Ascending aorta (tissue), 2 donors: ENCODE measurements at places on chromosomes 16 and 17.

DNA sequence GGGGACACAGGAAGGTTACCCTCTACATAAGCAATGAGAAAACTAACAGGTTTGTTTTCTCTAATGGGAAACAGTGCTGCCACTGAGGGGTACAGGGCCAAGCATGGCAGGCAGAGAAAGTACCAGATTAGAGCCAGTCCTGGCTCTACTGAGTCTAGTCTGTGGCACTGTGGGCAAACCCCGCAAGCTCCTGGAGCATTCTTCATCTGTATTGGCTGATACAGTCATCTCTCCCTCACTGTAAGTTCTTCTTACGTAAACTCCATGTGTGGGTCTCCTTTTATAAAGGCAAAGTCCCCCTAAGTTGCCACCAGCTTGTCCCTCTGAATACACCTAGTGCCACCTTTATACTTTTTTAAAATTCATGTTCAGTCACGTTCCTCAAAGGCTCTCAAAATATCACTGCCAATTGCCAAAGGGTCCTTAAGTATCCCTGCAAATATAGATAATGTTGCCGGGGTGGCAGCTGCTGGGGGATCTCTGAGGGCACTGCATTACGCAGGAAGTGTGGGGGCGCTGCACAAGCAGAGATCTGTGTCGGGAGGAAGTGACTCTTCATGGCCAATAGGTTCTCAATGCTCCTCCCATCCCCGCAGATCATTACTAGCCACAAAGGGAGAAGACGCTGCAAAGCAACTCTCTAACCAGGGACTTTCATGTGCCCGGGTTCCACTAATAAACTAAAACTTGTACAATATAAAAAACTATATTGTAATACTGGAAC lies 18.8 kb downstream of the XPO6 start:
- no peak for DNase-seq

DNA sequence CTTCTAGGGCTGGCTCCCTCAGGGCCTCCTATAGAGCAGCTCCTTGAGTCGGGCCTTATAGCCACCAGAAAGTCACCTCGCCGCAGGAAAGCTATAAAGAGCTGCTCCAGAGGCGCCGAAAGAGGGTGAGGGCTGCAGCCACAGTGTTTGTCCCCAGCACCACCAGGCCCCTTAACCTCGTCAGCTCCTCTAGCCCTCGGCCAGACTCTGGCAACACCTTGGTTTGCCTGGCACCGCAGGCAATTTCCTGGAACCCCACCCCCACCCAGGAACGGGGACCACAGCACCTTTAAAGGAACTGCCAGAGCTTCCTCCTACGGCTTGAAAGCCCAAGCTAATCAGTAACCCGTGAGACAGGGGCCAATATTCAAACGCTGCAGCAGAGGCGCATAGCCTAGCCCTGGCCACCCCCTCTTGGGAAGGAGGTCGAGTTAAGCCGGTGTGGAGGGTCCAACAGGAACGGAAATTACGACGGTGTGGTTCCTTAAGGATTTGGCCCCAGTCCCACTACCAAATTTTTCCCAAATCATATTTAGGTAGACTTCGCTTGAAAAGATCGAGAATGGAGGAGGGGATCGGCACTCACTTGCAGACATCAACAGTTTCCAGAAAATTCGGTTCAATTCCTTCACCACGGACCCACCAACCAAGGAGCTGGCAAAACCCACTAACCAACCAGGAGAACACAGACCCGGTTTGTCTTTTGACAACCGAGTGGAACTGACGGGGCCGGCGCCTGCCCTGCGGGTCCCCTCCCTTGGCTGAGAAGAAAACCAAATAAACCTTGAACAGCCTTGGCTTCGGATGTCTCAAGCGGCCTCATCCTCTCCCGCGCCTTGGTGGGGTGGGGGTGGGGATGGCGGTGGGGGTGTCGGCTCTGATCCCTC lies 3.0 kb downstream of the HOXB6 start:
- DNase-seq: no peak

- DNase-seq: no peak
Measured at GRCh38 chr16:49017501-49017900, 264.1 kb downstream of the CBLN1 start.

DNA sequence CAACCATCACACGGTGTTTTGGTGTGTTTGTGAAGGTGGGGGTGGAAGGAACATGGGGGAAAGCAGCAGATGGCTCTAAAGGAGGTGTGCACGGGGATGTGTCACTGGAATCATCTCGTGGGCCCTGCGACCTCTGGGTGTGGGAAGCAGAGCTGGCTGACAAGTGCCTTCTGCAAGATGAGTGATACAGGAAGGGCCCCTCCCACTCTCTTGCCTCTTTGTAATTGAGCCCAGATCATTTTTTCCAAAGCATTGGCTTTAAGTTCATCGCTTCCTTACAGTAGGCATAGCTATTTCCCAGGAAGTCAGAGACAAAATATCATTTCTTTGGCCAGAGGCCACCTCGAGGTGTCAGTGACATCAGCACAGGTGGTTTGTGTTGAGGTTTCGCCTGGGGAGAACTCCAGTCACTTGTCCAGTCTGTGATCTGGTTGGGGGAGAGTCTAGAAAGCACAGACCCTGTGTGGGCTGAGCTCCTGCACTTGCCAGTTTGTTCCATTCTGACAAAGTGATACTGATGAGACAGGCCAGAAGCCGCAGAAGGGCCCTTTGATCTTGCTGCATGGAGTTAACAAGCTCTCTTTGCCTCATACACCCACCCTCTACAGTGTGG lies 20.6 kb upstream of the SNTB2 start:
- DNase-seq: no peak

- DNase-seq: no peak
Measured at GRCh38 chr16:3971261-3971660, 90.7 kb upstream of the CREBBP start.

DNA sequence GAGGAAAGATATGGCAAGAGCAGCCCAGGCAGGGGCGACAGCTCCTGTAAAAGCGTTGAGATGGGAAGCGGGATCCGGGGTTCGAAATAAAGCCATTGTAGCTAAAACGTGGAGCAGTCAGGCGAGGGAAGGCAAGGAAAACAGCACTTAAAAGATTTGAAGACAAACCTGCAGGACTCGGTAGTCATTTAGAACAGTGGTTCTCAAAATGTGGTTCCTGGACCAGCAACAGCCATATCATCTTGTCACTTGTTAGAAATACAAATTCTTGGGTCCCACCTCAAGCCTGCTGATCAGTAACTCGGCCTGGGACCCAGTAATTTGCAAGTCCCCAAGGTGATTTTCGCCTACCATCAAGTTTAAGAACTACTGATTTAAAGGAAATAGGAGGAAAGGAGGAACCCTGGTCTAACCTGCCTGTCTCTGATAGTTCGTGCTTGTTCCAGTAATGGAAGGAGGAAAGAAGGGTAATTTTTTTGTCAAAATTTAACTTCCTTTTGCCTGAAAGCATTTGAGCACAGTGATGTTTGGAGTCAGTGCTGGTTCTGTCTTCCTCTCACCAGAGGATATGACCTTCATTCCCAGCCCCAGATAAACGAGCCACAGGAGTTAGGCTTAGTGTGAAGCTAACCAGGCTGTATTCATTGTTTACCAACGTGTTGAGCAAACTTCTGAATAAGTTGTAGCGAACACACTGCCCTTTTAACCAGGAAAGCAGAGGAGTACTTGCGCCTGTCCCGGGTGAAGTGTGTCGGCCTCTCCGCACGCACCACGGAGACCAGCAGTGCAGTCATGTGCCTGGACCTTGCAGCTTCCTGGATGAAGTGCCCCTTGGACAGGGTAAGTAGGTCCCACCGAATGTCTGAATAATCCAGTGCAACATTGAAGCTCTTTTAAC lies 1.1 kb downstream of the ORC6 start:
- DNase-seq: no peak

DNA sequence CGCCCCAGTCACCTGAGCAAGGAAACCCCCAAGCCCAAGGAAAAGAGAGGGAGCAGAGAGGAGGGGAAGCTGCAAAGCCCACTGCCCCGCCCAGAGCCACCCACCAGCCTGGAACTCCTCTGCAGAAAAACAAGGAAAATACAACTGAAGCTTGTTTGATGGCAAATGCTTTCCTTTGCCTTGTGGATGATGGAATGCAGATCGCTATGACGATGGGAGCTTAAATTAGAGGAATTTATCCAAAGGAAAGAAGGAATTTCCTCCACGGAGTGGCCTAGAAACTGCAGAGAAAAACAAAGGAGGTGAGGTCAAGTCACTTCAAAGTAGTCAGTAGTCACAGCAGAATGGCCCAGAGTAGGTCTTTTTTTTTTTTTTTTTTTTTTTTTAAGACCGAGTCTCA lies 31.5 kb upstream of the ASGR2 start:
- no peak for DNase-seq

DNA sequence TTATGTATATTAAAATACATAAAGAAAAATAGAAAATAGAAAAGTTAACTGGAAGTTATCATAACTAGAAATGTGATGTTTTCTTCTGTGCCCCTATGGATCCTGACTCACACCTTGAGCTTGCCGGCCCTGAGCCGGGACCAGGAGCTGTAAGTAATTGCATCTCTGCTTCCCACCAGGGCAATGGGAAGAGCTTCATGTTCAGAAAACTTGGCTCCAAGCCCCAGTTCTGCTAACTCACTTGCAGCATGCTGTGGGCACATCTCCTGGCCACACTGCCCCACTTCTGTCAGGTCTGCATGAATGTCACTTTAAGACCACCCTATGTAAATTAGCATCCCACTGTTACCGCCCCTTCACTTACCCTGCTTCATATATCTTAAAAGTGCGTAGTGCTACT lies 37.2 kb downstream of the GNAO1 start:
- DNase-seq: no peak

GRCh38 chr17:50046179-50046578 lies 9.7 kb upstream of the ITGA3 start:
- peak; percentile 62 for DNase-seq

- DNase-seq: no peak
Measured at GRCh38 chr16:73093146-73094144, 45.5 kb upstream of the ZFHX3 start.

GRCh38 chr17:42530952-42531454 lies 5.0 kb upstream of the NAGLU start:
- no peak for DNase-seq

- DNase-seq: no peak
Measured at GRCh38 chr16:50863644-50864144, 121.8 kb downstream of the CYLD start.

DNA sequence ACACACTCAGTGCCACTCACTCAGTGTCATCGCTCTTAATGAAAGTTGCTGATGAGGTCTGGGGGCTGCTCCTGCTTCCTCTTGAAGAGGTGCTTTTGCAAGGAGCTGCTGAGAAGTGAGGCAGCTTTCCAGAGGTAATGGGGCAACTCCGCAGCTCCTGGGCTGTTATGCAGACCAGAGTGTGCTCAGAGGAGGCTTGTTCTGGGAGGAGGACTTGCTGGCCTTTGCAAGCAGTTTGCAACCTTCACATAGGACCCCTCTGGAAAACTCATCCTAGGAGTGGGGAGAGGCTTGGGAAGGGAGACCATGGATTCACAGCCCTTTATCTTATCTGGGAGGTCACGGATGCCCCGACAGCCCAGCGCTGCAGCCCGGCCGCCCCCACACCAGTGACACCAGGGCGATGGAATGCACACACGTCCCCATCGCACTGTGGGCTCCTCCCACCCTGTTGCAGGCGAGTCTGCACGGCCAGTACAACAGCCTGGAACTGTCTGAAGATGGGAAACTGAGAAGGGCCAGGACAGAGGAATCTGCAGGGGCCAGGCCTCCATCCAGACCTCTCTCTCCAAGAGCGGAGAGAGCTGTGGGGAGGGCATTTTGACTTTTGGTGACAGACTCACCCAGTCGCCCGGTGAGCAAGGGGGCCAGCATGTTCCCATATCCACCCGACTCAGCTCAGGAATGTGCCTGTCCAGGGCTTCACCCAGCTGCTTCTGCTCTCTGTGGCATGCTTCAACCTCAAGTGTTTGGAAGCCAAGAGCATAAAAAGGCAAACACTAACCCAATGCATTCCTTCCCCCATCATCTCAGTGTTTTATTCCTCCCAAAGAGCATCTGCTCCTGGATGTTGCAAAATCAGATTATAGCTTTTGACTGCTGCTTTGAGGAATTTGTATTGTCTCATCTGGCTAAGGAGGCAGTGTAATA lies 78.6 kb upstream of the ZNF469 start:
- no peak for DNase-seq

DNA sequence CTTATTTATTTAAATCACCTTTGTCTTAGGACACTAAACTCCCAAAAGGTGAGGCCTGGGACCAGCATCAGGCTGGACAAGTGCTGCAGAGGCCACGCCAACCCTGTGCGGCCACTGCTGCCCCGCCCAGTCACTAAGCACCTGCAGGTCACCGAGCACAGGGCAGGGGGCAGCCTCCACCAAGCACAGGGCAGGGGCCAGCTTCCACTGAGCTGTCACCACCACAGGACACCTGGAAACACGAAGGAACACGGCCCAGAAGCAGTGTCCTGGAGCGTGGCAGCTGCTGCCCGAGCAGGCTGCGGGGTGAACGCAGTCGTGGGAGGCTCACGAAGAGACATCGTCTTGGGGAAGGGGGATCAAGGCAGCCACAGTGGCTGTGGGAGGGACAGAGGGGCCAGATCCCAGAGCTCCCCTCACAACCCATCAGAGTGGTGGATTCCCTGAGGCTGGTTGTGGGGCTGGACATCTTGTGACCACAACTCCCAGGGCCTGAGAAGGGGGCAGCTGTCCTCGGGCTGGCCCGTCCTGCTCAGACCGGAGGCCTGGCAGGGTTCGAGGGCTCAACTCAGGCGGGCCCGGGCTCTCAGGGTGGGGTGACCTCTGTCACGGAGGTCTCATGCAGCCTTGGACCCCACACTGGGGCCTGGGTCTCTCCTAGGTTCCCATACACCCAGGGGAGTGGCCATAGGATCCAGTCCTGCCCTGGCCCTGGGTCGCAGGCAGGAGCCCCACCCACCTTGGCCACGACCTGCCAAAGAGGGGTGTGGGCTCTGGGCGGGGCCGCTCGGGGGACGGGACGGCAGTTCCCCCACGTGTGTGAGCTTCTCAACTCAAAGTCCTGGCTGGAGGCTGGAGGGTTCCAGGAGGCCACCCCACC lies 18.7 kb downstream of the RAB40B start:
- DNase-seq: no peak

- no peak for DNase-seq
Measured at GRCh38 chr16:65316808-65317207, 194.9 kb upstream of the CDH11 start.
